Dorsolateral prefrontal cortex (tissue), 122 donors: ENCODE measurements at places on chromosomes 11 and 22. TPM values are rescaled to one million over a fixed set of nuclear protein-coding genes. Genes with fewer than 3 reads are reported as not detected.

CRYAB gene
- total RNA-seq, result 648 TPM

- DNase-seq, result no peak
Observed at GRCh38 chr11:126669416-126669815, 313.9 kb downstream of the ST3GAL4 start.

- peak; percentile 40 for DNase-seq
Observed at GRCh38 chr22:29314537-29315285, 786 bp downstream of the RASL10A start.

- DNase-seq, result no peak
Observed at GRCh38 chr11:21072558-21072957, 403.2 kb downstream of the NELL1 start.
